Lung (tissue), 17 donors: ENCODE measurements at places on chromosomes 3 and 15.

- no peak overlapping the region for H3K27ac ChIP-seq
- no peak overlapping the region for H3K4me3 ChIP-seq
- DNase-seq, result no peak
- H3K27me3 ChIP-seq, result no peaks in the 10 kb centered on the region
Measured at GRCh38 chr15:42065468-42065867, 28.9 kb downstream of the PLA2G4D start.

DNA sequence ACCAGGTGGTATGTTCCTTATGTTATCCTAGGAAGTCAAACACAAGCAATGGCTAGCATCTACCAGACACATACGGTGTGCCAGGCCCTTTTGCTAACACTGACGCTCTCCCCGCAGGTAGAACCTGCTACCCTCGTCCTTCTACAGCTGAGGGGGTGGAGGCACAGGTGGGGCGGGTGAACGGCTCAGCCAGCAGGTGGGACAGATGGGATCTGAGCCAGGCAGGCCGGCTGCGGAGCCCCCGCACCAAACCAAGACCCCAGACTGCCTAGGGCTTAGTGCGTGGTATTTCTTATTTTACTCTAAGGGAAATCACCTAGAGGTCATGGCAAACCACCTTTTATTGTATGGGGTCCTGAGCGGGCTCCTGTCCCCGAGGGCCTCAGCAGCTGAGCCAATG is 53.9 kb upstream of the PCSK6 start:
- H3K27ac ChIP-seq, result no peak overlapping the region
- no peaks in the 10 kb centered on the region for H3K27me3 ChIP-seq
- no peaks in the 10 kb centered on the region for H3K4me1 ChIP-seq
- no peak overlapping the region for H3K4me3 ChIP-seq

DNA sequence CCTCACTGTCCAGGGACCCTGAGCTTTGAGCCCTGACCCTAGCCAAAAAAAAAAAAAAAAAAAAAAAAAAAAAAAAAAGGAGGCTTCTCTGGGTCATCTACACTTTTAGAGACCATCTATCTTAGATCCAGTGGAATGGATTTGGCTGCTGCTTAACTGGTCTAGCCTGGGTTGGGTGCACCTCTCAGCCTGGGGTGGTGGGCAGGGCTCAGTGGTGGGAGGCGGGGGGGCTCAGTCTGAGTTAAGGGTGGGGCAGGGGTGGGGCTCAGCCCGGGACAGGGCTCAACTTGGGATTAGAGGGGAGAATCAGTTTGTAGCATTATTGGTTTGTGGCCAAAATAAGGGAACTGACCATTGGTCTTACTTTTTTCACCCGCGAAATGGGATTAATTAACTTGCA is 139.2 kb downstream of the TPRA1 start:
- DNase-seq, result no peak
- H3K36me3 ChIP-seq, result no peaks in the 10 kb centered on the region
- peaks cover 5% of the 10 kb centered on the region for H3K4me1 ChIP-seq
- no peaks in the 10 kb centered on the region for H3K27me3 ChIP-seq

DNA sequence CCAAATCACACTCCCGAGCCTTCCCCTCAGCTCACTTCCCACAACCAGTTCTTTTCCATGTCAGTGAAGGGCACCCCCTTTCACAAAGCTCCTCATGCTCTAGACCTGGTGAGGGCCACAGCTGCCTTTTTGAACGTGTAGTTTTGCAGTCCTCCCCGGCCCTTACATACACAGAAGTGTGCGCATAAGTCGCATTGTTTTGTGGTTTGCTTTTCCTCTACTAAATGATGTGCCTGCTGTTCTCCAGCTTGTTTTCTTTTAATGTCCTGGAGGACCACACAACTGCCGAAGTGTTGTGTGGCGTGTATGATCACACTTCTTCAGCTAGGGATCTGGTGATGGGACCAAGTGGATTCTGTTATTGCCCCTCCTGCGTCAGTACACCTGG is 7.6 kb downstream of the C15orf39 start:
- H3K4me1 ChIP-seq, result no peaks in the 10 kb centered on the region
- no peak overlapping the region for H3K4me3 ChIP-seq
- peaks cover 84% of the 10 kb centered on the region for H3K36me3 ChIP-seq
- no peak for DNase-seq

DNA sequence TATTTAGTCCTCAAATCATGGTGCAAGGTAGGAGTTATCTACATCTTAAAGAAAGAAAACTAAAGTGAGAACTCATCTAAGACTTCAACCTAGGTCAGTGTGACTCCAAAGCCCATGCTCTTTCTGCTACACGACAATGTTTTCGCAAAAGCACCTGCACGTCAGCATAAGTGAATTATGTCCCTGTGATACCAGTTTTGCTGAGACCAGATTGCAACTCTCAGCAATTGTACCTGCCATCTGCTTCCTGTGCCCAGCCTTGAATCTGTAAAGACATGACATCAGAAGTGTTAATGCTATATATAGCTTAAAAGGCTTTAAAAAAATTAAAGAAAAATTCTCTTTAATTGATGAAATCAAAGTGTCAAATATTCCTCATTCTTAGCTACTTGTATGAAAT is 43.4 kb downstream of the RETNLB start:
- no peaks in the 10 kb centered on the region for H3K27me3 ChIP-seq
- no peaks in the 10 kb centered on the region for H3K4me1 ChIP-seq
- no peak overlapping the region for H3K27ac ChIP-seq
- no peaks in the 10 kb centered on the region for H3K36me3 ChIP-seq
- no peak overlapping the region for H3K4me3 ChIP-seq
- DNase-seq, result no peak

GRCh38 chr15:67107014-67107812 is 41.8 kb downstream of the SMAD3 start:
- H3K27me3 ChIP-seq, result no peaks in the 10 kb centered on the region
- H3K27ac ChIP-seq, result peak overlapping the region; percentile 70
- H3K4me3 ChIP-seq, result no peak overlapping the region
- no peak for DNase-seq

DNA sequence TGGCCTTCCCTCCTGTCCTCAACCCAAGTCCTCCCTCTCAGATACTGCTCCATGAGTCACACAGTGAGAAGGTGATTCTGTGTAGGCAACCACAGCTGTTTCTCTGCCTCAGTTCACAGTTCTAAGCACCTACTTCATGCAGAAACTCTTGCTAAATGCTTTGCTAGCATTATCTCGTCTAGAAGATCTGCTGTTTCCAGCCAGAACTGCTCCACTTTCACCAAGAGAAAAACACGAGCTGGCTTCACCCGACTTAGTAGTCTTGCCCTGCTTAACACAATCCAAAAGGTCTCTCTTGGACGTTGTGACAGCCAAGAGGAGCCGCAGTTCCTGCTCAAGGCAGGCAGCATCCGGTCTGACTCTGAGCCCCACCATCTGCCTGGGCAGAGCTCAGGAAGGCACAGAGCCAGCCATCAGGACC is 272.1 kb downstream of the UACA start:
- H3K27me3 ChIP-seq, result no peaks in the 10 kb centered on the region
- H3K4me3 ChIP-seq, result no peak overlapping the region
- H3K4me1 ChIP-seq, result peaks cover 5% of the 10 kb centered on the region
- DNase-seq, result no peak
- no peaks in the 10 kb centered on the region for H3K36me3 ChIP-seq

DNA sequence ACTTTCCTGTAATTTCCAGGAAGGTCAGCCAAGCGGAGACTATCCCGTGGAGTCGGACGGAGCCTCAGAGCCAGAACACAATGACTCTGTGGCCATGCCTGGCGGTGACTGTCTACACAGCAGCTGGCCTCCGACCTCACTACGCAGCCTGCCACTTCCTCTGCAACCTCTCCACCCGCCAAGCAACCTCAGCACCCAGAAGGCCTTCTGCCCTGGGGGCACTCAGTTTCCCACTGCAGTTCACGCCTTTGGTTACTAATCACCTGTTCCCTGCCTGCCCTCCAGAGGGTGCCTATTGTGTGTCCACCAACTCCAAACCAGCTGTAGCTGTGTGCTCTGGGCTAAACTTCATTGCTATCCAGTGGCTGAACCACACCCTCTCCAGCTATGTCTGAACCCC is 44.0 kb downstream of the TM2D3 start:
- no peaks in the 10 kb centered on the region for H3K36me3 ChIP-seq
- no peak for DNase-seq
- H3K27me3 ChIP-seq, result no peaks in the 10 kb centered on the region
- no peak overlapping the region for H3K4me3 ChIP-seq

DNA sequence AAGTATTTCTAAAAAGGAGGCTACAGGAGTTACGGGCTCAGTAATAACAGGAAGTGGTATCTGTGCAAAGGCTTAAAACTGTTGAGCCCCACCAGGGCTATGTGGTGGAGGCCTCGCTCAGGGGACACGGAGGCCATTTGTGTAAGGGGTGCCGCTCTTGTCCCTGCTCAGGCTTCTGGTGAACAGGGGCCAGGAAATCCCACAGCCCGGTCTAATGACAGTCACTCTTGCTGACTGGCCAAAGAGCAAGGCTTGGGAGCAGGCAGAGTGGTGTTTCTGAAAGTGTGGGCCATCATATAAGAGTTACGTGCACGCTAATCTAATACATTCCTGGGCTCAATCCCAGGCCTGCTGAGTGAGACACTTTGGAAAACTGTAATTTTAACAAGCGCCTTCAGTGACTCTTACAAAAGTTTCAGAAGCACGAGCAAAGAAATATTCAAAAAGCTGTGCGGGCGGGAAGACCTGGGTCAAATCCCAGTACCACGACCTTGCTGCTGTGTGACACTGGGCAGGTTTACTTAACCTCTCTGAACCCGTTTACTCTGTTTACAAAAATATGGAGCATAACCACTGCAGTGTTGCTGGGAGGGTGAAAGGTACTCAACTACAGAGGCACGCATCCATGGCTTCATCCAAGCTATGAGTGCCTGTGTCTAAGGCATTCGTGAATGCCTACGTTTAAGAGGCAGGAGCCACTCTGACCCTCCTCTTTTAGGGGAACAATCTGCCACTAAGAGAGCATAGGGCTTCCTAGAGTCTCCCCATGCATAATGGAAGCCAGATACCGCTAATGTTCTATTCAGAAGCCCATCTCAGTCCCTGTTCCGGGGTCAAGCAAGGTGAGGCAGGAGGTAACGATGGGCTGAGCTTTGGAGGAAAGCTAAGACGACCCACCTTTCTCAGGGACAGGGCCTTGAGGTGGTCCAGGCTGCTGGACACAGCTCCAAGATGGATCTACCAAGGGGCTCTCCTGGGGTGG is 2.0 kb downstream of the ATP10A start:
- no peak for DNase-seq
- H3K4me1 ChIP-seq, result peaks cover 10% of the 10 kb centered on the region
- peak overlapping the region; percentile 52 for H3K4me3 ChIP-seq
- H3K27me3 ChIP-seq, result no peaks in the 10 kb centered on the region

GRCh38 chr15:74460298-74460697 is 662 bp downstream of the UBL7 start:
- peak overlapping the region; percentile 43 for H3K4me3 ChIP-seq
- H3K4me1 ChIP-seq, result peaks cover 21% of the 10 kb centered on the region
- peaks cover 3% of the 10 kb centered on the region for H3K36me3 ChIP-seq
- DNase-seq, result no peak
- H3K27ac ChIP-seq, result no peak overlapping the region

DNA sequence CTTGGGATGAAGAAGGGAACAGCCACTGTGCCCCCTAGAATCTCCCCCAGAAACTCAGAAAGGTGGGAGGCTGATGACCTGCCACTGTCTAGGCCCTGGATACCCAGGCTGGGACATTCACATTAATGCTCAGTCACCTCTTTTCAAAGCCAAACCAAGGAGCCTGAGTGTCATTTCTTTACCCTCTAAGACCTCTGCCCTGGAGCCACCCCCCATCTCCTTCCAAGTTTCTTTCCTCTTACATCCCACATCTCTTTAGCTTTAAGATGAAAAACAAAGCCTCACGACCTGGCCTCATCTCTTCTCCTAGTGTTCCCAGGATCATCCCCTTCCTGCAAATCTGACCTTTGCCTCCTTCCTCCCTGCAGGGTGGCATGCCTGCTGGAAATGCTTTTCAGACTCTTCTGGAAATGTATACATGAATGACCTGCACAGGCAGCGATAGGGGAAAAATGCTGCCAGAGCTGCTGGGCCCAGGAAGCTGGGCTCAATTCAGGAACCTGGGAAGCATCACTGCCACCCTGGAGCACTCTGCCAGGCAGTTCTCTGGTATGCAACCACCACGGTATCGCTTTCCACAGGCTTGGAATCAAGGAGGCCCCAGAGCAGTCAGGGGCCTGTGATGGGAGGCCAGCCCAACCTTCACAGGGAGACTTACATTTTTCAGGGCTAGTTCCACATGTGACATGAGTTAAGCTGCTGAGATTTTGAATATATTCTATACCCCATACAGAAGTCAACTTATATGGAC is 67.6 kb downstream of the DAPK2 start:
- H3K27ac ChIP-seq, result no peak overlapping the region
- no peaks in the 10 kb centered on the region for H3K27me3 ChIP-seq
- H3K36me3 ChIP-seq, result no peaks in the 10 kb centered on the region
- peaks cover 15% of the 10 kb centered on the region for H3K4me1 ChIP-seq

DNA sequence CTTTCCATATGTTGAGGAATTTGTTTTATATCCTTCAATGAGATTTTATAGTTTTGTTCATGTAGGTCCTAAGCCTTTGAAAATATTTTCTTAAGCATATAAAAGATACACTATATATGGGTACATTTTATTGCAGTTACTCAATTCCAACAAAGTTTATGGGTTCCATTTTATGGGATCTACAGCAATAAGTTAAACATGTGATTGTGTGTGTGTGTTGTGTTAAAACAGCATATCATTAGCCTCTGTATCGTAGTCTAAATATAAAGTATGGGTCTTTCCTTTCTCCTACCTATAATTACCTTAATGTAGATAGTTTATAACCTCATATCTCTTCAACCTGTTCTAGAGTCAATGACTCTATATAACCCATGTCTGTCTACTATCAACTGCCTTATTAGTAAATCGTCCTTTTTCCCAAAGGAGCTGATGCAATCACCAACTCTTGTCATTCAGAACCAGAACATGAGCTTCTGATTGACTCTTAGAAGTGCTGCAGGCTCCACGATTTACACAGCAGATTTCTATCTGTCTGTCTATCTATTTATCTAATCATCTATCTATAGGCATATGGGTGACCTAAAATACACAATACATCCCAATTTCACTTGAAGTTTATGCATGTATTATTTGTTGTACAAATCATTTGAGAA is 512.6 kb upstream of the CBLB start:
- no peak overlapping the region for H3K27ac ChIP-seq
- no peaks in the 10 kb centered on the region for H3K36me3 ChIP-seq
- H3K4me1 ChIP-seq, result no peaks in the 10 kb centered on the region
- H3K4me3 ChIP-seq, result no peak overlapping the region

DNA sequence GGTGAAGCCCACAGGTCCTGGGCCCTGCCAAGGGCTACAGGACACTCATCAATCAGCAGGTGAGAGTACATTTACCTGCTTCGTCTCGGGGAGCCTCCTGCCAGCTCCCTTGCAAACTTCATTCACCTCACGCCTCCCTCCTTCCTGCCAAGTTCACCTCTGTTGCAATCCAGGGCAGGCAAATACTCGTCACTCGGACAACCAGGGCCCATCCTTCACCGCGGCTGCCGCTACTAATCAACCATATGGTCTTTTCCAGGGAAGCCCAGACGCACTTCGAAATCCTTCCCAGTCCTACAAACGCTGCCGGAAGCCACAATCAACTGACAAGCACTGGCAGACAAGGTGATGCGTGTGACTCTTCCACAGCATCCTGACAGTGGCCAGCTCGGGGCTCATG is 200.7 kb upstream of the NSMCE3 start:
- no peaks in the 10 kb centered on the region for H3K36me3 ChIP-seq
- no peaks in the 10 kb centered on the region for H3K27me3 ChIP-seq
- H3K4me3 ChIP-seq, result no peak overlapping the region
- DNase-seq, result no peak
